ELR (cell line): ENCODE measurements at places on chromosomes 1 and 21.

- no peak for DNase-seq
Observed at GRCh38 chr1:16438924-16439323, 1.6 kb upstream of the NECAP2 start.

DNA sequence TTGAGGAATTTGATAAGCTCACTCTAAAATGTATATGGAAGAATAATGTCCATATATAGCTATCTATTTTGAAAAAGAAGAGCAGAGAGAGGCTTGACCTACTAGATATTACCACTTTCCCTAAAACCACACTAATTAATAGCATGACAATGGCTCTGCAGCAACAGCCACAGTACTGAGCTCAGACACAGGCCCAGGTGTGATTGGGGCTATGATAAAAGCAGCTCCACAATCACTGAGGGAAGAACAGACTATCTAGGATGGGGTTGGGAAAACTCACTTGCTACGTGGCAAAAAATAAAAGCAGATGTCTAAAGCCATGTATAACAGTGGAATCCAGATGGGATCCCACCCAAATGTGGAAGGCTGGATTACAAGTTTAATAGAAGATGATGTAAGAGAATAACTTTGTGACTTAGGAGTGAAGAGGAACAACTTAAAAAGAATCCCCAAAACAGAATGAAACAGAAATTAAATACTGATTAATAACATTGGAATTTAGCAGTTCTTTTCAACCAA is 80.8 kb upstream of the RAB4A start:
- no peak for DNase-seq

DNA sequence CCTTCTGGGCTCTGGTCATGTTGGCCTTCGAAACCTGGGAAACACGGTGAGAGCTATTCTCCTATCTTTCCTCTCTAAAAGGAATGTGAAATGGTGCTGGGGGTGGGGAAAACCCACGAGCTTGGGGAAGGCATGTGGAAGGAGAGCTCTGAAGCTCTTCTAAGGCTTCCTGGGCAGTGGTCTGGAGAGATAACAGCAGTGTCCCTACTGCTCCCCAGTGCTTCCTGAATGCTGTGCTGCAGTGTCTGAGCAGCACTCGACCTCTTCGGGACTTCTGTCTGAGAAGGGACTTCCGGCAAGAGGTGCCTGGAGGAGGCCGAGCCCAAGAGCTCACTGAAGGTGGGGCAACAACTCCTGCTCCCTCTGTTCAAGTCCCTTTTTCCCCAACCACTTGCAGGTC is 2.8 kb downstream of the USP21 start:
- DNase-seq: no peak

GRCh38 chr1:185291652-185292051 is 25.4 kb downstream of the IVNS1ABP start:
- DNase-seq: no peak

- no peak for DNase-seq
Observed at GRCh38 chr21:42341776-42342542, 8.8 kb downstream of the TFF2 start.

- DNase-seq: no peak
Observed at GRCh38 chr21:45938453-45938755, 43.2 kb upstream of the COL6A1 start.

GRCh38 chr1:30879940-30880677 is 28.4 kb downstream of the SDC3 start:
- peak; percentile 25 for DNase-seq

- DNase-seq: no peak
Observed at GRCh38 chr1:239662950-239663349, 276.6 kb downstream of the CHRM3 start.

GRCh38 chr1:76303340-76303717 is 228.8 kb downstream of the ST6GALNAC3 start:
- DNase-seq: no peak

- no peak for DNase-seq
Observed at GRCh38 chr1:151822404-151822803, 9.2 kb downstream of the RORC start.

DNA sequence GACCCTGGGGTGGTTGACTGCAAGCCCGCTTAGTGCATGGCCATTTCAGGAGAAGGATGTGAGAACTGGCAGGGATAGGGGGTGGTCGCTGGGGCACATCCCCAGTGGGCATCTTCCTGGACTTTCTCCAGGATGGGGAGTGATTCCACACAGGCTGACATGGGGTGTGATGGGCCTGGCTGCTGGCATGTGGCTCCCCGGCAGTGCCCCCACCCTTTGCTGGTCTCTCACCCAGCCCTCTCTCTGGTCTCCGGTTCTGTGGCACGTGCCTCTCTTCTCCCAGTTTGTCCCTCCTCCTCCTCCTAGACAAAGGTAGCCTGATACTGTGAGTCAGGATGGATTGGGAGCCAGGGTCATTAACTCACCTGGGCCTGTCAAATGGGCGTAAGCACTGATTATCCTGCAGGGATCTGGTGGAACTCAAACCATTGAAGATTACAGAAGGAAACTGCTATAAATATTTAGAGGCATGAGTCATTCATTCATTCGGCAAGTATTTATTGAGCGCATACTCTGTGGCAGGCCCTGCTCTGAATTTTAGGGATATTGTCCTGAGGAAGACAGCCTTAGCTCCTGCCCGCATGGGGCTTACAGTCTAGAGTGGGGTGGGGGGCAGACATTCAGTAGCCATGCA is 23.6 kb upstream of the EPS8L3 start:
- DNase-seq: peak; percentile 58

DNA sequence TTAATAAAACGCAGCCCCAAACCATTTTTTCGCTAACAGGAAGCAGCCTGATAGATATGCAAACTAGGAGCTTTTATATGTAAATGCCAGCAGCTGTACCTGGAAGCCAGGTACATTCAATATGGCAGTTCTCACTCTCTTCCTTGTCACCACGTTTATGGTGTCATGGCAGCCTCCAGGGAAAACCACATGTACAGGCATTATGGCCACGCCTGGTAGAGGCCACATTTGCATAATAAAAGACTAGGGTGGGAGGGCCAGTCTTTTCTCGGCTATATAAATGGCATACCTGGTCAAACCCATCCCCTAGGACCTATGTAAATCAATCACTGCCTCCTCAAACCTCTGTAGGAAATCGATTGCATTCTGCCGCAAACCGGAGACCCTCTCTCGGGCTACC is 247.5 kb downstream of the NEGR1 start:
- no peak for DNase-seq
